ENCODE measurements at places on chromosomes 11 and 22.
A peak's percentile ranks its signal among the peaks of the same experiment; 100 is the strongest.

DNA sequence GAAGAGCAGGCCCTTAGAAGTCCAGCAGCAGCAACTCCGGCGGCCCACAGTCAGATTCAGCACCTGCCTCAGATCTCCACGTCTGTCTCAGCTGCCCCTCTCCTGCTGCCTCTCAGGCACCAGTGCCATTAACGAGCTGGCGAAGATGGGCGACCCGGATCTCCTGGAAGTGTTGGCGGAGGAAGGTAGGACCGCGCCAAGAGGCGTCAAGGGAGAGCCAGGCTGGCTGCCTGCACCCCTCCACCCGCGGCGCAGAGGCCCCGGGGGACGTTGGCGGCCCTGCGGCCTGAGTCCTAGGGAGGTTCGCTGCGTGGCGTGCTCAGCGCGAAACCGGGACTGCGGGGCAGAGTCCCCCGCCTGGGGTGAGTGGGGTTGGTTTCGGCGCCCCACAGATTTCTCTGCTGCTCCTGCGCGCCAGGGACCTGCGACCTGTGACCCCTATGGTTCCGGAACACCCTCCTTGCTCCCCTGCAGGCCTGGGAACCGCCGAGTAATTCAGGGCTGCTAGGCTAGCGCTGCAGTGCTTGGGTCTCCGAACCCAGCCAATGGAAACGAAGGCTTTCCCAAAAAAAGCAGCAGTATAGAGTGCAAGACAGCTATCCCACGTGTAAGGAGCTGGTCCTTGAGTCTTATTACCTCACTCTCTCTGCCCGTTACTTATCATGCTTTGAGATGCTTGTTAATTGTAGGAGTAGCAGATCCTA is 615 bp downstream of the ANO5 start:
- no peak for DNase-seq

GRCh38 chr11:10414181-10414580 is 40.9 kb upstream of the AMPD3 start:
- DNase-seq: no peak

DNA sequence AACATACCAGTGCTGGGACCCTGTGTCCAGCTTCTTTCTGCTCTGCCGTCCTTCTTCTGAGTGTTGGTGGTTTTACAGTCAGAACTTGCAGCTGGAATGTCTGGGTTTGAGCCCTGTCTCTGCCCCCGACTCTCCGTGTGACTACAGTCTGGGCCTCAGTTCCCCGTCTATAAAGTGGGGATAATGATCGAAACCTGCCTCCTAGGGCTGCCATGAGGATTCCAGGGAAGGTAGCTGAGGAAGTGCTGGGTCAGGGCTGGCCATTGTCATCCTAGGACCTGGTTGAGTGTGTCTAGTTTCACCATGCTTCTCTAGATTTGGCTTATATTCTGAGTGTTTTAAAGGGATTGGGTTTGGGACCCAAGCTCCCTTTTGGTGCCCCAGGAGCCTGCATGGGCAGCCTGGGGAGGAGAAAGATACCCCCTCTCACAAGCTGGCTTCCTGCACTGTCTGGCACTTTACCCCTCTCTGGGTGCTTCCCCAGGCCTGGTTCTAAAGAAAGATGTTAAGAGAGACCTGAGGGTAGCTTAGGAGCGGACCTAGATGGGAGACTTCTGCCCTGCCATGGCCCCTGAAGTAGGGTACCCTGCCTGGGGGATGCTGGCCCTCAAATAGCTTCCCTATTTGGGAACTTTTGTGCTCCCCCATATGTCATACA is 49.9 kb downstream of the TSPAN18 start:
- no peak for DNase-seq

DNA sequence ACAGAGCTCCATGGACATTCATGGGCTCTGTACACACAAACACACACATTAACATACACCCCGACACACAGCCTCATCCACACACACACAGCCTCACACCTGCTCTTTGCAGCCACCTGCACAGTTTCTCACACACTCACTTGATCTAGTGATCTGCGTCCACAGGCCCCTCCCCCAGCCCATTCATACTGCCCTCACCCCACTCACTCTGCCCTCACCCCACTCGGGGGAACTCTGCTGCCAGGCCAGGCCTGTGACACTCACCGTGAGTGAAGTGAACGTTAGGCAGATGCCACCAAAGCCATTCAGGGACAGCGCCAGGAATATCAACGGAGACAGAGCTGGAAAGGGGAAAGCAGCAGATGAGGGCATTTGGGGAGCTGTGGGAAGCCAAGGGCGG is 15.0 kb downstream of the SLC43A1 start:
- DNase-seq: no peak

GRCh38 chr11:112748713-112749543 is 212.3 kb upstream of the NCAM1 start:
- no peak for DNase-seq

DNA sequence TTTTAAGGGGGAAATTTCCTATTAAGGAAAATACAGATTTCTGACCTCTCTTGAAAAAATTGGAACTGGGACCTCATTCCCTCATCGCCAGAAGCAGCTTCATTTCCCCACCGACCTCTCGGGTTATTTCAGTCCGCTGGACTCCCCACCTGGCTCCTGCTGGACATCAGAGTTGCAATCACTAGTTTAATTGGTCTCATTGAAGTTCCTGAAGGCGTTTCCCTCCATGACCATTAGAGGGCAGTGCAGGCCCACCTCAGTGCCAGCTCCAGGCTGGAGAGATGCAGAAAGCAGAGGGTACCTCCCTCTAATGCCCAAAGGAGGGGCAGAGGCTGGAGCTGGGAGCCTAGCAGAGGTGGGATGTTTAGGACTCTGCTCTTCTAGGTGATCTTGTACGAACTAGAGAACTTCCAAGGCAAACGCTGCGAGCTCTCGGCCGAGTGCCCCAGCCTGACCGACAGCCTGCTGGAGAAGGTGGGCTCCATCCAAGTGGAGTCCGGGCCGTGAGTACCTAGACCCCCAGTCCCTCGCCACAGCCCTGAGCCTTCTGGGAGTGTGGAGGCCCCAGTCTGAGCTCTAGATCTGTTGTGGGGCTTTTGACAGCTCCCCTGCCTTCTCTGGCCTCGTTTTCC is 2.7 kb downstream of the CRYBB3 start:
- peak; percentile 7 for DNase-seq

DNA sequence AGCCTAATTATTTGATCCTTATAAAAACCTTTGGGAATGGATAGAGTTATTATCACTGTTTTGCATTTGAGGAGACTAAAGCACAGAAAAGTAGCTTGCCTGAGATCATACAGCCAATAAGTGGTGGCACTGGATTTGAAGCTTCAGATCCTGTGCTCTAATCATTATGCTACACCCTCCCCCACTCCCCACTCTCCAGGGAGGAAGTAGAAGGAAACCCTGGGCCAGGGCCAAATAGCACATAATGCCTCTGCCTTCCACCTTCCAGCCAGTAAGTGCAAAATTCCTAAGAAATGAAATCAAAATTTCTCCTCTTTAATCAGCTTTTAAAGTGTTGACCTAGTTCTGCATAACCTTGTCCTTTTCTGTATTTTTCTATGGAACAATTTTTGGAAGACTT is 61.6 kb downstream of the SIK2 start:
- DNase-seq: no peak

GRCh38 chr11:86596861-86597586 is 75.4 kb downstream of the ME3 start:
- DNase-seq: no peak
